ENCODE measurements at places on chromosomes 12 and 14.

DNA sequence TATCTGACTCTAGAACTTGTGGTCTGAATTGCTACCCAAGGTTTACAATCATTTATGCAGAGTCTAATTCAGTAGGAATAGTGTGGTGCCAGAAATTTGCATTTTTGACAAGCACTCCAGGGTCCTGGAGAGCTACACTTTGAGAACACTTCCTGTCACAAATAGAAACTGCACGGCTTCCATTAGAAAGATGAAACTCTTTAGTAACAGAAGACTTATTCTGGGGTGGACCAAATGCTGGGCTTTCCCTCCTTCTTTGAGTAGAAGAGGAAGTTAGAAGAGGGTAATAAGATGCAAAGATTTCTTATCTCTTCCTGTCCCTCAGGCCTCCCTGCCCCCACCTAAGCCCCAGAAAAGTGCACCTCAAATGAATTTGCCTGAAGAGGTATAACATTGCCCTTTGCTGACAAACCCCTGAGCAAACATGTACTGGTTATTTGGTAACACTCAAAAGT, 28.4 kb downstream of the DGLUCY start:
- no peak for DNase-seq

DNA sequence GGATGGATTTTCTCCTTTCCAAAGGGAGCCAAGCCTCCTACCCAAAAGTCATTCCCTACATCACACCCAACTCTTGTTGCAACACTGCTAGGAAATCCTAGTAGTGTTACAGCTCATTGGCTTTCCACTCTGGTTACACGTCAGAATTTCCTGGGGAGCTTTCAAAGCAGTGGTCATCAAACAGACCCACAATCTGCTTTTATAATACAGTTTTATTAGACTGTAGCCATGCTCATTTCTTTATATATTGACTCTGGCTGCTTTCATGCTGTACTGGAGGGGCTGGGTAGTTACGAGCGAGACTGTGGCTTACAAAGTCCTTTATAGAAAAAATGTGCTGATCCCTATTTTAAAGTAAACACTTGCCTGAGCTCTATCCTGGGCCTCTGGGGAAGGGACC, 34.3 kb downstream of the ZFYVE26 start:
- DNase-seq, result no peak

DNA sequence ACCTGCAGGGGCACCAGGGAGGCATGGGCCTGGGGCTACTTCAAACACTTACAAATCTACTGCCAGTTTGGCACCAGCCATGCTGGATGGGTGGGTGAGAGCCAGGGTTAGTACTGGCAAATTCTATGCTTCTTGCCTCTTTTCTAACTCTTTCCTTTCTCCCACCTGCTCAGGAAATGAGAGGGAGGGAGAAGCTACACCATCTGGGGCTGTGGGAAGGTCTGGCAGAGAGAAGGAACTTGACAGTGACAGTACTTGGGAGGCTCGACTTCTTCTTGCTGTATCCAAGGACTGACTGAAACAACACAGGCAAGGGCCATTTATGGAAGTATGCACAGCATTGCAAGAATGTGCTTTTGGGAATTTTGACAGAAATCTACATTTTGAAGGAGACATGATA, 149.6 kb upstream of the DYRK2 start:
- no peak for DNase-seq

DNA sequence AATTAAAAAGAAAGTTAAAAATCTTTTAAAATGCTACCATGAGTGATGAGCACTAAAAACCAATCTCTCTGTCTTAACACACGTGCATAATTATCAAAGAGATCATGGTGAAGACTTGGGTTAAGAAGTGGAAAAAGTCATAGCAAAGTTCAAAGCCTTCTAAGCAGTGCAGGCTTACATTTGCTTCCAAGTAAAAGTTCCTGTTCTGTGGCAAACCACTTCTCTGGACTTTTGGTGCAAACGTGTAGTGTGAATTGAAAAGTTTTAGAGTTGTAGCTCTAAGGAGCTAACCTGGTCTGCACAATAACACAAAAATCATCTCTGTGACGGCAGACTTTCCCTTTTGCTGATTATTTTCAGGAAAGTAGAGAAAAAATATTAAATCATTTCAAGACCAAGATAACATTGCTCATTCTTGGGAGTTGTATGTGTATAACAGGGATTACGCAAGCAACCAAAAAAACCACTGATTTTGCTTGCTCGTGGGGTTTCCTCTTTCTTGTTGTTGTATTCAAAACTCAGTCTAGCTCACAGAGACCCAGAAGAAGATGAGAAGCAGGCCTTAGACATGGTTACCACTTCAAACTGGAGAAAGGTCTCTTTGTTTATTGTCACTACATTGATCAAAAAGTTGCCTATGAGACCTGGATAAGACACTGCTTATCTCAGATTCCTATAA, 2.3 kb upstream of the GLIPR1 start:
- no peak for DNase-seq

GRCh38 chr12:45695606-45696005, 33.9 kb upstream of the ARID2 start:
- no peak for DNase-seq

DNA sequence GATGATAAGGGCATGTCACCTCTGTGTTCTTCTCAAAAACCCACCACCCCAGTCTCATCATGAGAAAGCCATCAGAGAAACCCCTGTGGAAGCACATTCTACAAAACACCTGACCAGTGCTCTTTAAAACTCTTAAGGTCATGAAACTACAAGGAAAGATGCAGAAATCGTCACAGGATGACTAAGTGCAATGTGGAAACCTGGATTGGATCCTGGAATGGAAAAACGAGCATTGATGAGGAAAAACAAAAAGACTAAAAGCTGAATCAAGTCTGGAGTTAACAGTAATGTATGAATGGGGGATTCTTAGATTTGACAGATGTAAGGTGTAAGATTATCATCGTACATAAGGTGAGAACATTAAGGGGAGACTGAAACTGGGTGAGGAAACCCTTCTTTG, 211.0 kb downstream of the TBX5 start:
- DNase-seq, result no peak

GRCh38 chr12:119178544-119179334, at the start of gene HSPB8:
HSPB8 (plus strand) TSS chr12:119178931; CDS start chr12:119179313, 382 bp downstream.
- DNase-seq, result peak; percentile 68

DNA sequence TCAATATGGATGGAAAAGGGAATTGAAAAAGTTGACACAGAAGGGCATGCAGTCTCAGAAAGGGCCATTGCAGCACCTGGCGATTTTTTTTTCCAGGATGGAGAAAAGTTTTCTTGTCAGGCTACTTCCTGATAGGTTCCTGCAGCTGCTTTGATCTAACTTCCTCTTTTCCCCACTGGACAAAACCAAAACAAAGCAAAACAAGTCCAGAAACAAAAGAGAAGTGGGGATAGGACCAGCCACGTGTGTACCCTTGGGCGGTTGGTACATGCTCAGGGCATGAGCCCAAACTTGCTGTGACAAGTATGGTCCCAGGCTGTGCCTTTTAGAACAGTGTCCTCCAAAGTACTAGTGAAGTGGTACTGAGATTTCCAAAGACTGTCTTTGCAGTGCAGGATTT, 89.8 kb downstream of the CHST11 start:
- DNase-seq, result no peak

DNA sequence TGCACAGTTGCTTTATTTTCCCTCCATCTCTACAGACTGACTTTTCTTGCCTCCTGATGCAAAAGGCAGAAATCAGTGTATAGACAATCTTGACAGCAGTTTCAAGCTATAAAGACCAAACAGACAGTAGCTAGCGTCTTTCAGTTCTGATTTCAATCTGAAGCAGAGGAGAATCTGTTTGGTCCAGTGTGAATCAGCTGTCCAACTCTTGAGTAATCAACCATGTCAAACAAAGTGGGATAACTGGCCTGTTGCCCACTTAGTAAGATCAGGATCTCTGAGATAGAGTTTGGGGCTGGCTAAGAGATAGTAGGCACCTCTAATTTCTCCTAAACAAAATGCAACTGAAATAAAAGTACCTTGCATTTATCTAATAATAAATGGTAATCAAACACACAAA, 797.4 kb upstream of the FBXO33 start:
- DNase-seq, result no peak

GRCh38 chr14:93262446-93262845, 55.4 kb downstream of the UBR7 start:
- no peak for DNase-seq

GRCh38 chr14:65804439-65805112, 392.0 kb downstream of the FUT8 start:
- DNase-seq, result no peak

- DNase-seq, result no peak
These were observed 202.0 kb upstream of the AMIGO2 start for GRCh38 chr12:47281667-47282171.

- no peak for DNase-seq
These were observed 186.4 kb upstream of the E2F7 start for GRCh38 chr12:77251799-77252198.

DNA sequence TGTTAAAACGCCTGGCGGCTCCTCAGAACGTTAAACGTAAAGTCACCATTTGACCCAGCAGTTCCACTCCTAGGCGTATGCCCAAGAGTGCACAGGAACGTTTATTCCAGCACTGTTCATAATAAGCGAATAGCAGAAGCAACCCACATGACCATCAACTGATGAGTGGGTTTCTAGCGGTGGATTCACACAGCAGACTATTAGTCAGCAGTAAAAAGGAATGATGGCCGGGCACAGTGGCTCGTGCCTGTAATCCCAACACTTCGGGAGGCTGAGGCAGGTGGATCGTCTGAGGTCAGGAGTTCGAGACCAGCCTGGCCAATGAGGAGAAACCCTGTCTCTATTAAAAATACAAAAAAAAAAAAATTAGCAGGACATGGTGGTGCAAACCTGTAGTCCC, 22.4 kb upstream of the FBRSL1 start:
- no peak for DNase-seq

- no peak for DNase-seq
These were observed 26.4 kb upstream of the OR10A7 start for GRCh38 chr12:55194382-55194781.

DNA sequence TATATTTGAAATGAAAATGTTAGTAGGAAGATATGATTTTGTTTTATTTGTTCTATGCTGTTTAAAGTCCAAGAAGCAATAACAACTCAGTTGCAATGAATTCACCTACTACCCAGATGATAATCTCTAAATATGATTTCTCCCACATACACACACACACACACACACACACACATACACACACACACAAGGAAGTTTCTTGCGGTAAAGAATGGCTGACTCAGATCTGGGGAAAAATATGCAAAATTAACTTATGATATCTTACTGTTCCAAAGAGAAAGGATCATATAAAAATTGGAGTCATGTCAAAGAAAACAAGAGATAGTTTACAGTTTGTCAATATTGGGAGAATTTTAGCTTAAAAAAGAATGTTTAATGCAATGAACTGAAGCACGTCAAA, 456.7 kb downstream of the SLC16A7 start:
- DNase-seq, result no peak

DNA sequence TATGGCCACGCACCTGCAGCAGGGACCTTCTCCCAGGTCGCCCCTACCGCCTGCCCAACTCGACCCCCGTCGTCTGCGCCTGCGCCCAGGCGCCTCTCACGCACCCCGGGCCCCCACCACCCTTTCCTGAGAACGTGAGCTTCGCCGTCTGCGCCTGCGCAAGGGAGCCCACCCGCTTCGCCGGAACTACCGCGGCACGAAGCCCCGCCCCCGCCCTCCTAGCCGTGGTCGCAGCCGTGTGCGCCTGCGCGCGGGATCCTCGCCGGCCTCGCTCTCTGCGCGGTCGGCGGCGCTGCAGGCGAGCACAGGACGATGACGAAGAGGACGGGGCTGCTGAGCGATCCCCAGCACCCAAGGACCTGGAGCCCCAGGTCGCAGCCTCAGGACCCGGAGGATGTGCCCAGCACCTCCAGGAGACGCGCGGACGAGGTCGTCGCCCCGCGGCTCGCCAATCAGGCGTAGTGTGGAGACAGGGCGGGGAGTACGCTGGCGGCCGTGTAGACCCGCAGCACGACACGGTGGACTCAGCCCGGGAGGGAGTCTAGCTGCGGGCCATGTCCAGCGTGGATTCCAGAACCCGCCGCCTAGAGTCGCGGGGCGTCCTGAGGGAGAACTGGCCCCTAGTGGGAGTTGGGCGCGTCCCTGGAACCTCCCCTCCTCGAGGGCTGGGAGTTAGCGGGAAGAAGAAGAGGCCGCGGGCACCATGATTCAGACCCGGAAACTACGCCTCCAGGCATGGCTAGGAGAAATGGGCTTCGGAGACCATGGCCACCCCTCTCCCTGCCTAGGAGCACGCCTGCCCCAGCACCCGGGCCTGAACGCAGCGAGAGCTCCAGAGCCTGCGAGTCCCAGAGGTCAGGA, 1120.8 kb upstream of the TMEM132C start:
- no peak for DNase-seq

DNA sequence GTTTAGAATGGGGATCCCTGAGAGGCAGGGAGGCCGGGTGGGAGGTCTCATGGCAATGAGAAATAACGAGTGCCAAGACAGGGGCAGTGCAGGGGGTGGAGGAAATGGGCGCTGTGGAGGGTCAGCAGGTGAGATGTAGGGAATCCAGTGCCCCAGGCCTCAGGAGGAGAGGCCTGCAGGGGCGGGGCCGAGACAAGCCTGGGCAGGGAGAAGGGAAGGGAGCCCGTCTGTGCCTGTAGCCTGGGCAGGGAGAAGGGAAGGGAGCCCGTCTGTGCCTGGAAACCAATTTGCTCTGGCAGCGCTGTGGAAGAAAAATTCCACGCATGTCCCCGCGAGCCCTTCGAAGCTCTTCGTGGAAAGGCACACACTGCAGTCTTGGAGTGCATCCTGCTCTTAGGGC, 10.6 kb upstream of the NCOR2 start:
- no peak for DNase-seq

DNA sequence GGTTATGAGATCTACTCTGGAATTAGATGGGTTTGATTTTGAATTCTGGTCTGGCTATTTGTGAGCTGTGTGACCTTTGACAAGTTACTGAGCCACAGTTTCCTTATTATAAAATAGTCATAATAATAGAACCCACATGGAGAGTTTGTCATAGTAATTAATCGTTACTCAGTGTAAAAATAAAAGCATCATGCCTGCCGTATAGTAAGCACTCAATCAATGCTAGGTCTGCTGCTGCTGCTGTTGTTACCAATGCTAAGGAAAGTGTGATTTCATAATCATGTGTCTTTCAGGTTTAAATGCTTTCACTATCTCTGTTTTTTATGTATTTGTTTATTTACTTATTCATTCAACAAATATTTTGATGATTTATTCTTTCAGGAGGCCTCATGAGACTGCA, 539.9 kb upstream of the SEL1L start:
- no peak for DNase-seq

DNA sequence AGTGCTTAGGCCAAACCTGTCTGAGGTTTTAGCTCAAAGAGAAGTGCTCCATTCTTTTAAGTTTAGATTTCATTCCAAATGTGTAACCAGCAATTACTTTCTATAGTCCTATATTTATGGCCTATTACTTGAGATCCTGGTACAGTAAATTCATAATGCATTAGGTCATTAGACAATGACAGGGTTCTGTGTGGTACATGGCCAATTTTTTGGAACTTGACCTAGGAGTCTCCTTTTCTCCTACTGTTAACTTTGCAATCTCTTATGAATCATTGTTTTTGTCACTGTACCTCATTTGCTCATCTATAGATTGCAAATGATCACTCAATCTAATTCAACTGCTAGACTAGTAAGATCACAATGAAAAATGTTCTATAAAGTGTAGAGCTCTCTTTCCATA, 136.7 kb downstream of the PDE3A start:
- DNase-seq, result no peak

GRCh38 chr14:39456702-39457250, 24.5 kb upstream of the FBXO33 start:
- DNase-seq, result no peak

Measured in progenitor cell of endocrine pancreas (in vitro differentiated cells).